ENCODE measurements at places on chromosomes 4 and X.

DNA sequence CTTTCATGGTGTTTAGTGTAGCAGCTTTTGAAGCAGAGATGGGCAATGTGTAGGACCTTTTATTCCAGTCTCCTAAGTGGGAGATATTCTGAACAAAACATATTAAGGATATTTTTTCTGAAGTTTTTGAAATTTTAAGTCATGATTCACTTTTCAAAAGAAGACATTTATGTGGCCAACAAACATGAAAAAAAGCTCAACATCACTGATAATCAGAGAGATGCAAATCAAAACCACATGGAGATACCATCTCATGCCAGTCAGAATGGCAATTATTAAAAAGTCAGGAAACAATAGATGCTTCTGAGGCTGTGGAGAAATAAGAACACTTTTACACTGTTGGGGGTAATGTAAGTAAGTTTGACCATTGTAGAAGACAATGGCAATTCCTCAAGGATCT, 76.0 kb downstream of the FAT4 start:
- no peak for DNase-seq

GRCh38 chr4:16199093-16199492, 27.2 kb downstream of the TAPT1 start:
- no peak for DNase-seq

GRCh38 chrX:106672527-106672926, 54.0 kb upstream of the RNF128 start:
- DNase-seq: no peak

DNA sequence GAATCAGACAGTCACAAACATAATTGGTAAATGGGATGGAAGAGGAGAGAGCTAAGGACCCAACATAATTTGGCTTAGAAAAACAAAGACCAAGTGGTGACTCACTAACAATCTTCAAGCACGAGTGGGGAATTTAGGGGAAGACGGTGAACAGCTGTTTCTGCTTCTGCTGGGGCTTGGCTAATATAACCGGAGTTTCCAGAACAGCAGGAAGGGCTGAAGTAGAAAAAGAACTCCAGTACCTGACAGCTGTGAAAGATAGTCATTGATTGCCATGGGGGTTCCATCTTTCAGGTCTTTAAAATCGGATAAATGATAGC, 290.9 kb upstream of the LDB2 start:
- no peak for DNase-seq

DNA sequence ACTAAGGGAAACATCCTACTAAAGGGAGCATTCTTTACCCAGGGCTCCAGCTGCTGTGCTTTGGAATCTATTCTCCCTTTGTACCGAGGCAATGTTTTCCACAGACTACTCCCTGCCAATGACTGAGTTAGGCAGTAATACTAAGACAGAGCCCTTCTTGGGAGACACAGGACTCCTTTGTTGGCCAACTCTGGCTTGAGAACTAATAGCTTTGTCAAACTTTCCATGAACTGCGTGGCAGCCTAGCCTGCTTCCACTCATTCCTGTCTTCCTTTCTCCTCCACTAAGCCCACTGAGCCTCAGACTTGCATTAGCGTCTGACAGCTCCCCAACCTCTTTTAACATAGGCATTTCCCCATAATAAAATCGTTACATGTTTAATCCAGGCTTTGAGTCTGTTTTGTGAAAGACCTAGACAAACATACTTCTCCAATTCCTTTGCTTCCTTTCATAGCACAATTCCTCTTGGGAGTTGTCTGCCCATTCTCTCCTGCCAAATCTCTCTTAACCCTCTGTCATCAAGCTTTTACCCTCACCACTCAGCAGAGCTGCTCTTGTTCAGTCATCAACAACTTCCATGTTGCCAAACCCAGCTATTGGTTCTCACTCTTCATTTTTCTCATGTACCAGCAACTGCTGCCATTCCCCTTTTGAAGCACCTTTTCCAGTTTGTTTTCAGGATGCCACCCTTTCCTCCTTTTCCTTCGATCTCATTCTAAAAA, 300.3 kb upstream of the IGFBP7 start:
- DNase-seq: no peak

GRCh38 chrX:37875675-37876074, 28.3 kb upstream of the DYNLT3 start:
- DNase-seq: no peak

DNA sequence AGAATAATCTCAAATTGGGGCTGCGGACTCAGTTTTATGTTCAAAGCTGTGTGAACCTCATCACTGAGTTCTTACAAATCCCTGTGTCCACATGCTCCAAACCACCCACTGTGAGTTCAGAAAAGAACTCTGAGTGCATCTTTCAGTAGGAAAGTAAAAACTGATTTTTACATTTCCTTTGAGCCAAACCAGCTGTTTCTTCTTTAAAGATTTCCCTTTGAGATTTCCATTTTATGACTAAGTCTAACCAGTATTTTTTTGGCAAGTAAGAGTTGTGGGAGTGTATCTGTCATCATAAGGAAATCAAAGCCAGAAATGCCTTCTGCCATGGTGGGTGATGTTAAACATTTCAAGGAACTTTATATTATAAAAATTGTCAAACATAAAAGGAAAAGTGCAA, 100.0 kb downstream of the TET2 start:
- DNase-seq: no peak

GRCh38 chr4:15832523-15833451, 54.7 kb downstream of the CD38 start:
- DNase-seq: no peak

DNA sequence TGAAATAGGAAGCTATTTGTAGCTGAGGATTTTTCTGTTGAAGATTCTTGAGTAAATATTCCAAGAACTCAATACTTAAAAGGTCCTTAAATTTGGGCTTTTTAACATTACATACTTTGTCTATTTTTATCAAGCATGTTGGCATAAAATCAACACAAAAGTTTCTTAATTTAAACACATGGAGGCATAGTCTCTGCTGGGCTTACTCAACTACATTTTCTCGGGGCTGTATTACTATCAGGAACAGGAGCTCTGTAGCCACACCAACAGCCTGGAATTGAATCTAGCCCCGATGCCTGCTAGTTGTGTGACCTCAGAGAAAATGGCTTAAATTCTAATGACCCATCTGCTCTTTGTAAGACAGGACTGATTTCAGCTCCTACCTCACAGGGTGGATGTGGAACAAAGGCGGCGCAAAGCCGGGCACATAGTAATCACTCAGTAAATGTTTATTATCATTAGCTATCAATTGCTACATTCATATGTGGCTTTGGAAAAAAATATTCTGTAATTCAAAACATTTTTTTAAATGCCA, 207.0 kb downstream of the NSUN7 start:
- no peak for DNase-seq

GRCh38 chr4:17877661-17878060, 66.9 kb downstream of the NCAPG start:
- no peak for DNase-seq

Data from activated T-helper 9 cell treated with anti-CD3 and anti-CD28 coated beads, Interleukin-2, amount 50 U/mL, for 16 hours (primary cell).